Cardiac ventricle fibroblast (primary cell): ENCODE measurements at places on chromosomes 12 and 14. TPM values are rescaled to one million over a fixed set of nuclear protein-coding genes. Genes with fewer than 3 reads are reported as not detected.

The GPX2 gene
- total RNA-seq, result not detected in 2 replicates

The CACNA1C gene
- 8.2 and 9.9 TPM in 2 replicates for total RNA-seq

The ATL1 gene
- total RNA-seq, result 3.2 and 3.7 TPM in 2 replicates

The BLOC1S1 gene
- 128 and 131 TPM in 2 replicates for total RNA-seq

The RNU4-1 gene
- total RNA-seq, result under 0.01 TPM in 2 replicates

The STAB2 gene
- total RNA-seq, result not detected in 2 replicates

The ARHGAP9 gene
- total RNA-seq, result not detected in 2 replicates

The OR10G3 gene
- total RNA-seq, result not detected in 2 replicates

The ELK3 gene
- total RNA-seq, result 30.7 and 32.0 TPM in 2 replicates
